ENCODE measurements at places on chromosomes 3 and 15.

- no peak for DNase-seq
Observed at GRCh38 chr3:110470310-110470709, 601.3 kb upstream of the NECTIN3 start.

DNA sequence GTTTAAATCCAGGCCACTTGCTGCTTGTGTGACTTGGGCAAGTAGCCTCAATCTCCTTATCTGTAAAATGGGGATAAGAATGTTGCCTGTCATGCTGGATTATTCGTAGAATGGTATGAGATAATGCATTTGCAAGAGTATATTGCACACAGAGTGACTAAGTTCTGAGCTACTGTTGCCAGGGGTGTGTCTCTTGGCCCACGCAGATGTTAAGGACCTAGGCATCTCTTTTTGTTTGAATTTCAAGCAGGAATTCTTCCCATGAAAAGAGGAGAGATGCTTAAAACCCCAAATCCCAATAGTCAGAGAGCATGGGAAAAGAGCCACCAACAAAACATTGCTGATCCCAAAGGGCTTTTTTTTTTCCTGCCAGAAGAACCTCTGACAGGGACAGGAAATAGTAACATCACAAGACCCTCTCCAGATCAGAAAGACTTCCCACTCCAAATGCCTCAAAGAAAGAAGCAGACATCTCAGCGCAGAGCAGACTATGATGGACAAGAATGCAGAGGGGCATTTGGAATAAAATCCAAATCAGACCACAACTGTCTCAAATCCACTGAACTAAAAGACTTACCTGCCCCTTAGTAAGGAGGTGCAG, 90.5 kb downstream of the MRPL46 start:
- no peak for DNase-seq

DNA sequence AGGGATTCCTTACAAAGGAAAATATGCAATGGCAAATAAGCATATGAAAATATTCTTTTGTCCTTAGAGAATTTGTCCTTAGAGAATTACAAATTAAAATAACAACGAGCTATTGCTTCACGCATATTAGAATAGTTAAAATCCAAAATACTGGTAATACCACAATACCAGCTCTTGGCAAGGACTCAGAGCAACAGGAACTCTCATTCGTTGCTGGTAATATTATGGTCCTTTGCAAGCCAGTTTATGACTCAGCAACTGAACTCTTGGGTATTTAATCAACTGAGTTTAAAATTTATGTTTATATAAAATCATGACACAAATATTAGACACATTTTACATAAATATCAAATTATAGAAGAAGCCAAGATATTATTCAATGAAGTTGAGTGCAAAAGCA, 1730.4 kb downstream of the SI start:
- DNase-seq = no peak

- no peak for DNase-seq
Observed at GRCh38 chr3:57948781-57949242, 59.4 kb upstream of the FLNB start.

GRCh38 chr15:51390966-51391422, 49.5 kb downstream of the GLDN start:
- DNase-seq = no peak

GRCh38 chr15:65804252-65804931, 12.3 kb upstream of the DENND4A start:
- DNase-seq = no peak

DNA sequence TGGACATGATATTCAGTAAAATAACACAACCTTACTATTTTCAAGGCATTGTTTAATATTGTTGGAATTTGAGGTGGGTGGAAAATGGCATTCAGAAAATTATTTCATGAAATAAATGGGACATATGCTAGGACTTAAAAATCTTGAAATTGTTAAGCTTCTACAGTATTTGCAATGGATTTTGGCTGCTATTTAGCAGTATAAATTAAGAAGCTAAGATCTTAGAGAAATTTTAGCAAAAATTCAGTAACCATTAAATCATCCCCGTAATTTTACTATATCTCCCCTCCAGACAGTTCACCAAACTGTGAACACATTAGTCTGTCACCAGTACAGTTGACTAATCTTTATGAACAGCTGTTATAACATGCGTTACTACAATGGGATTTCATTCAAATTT, 8.2 kb downstream of the DIPK2A start:
- DNase-seq = no peak

GRCh38 chr15:60323322-60323721, 74.5 kb downstream of the ANXA2 start:
- DNase-seq = no peak

GRCh38 chr3:43378066-43378935, 92.0 kb downstream of the SNRK start:
- DNase-seq = peak; percentile 50

- no peak for DNase-seq
Observed at GRCh38 chr3:123780656-123781055, 103.5 kb downstream of the MYLK start.

GRCh38 chr15:44711743-44712345, 527 bp downstream of the B2M start:
- DNase-seq = no peak

GRCh38 chr3:159130108-159130507, 328.3 kb downstream of the MFSD1 start:
- DNase-seq = peak; percentile 60

DNA sequence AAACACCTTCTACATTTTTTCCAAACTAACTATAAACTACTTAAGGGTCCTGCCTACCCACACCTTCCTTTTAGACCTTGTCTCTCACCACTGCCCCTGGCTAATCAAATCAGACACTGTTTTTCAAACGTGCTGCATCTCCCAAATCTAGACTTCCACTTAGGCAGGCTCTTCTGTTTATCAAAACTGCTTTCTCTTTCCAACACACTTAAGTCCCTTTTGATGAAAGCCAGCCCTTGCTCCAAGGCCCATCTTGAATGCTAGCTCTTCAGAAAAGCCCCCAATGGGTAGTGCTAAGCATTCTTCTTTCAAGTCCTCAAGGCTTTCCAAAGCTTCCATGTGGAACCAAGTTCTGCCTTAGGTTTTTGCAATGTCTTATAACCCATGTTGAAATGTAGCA, 888.3 kb downstream of the TUSC7 start:
- DNase-seq = no peak

- no peak for DNase-seq
Observed at GRCh38 chr3:37162501-37163245, 11.7 kb downstream of the LRRFIP2 start.

GRCh38 chr3:150739200-150739863, 23.6 kb downstream of the SIAH2 start:
- DNase-seq = no peak

DNA sequence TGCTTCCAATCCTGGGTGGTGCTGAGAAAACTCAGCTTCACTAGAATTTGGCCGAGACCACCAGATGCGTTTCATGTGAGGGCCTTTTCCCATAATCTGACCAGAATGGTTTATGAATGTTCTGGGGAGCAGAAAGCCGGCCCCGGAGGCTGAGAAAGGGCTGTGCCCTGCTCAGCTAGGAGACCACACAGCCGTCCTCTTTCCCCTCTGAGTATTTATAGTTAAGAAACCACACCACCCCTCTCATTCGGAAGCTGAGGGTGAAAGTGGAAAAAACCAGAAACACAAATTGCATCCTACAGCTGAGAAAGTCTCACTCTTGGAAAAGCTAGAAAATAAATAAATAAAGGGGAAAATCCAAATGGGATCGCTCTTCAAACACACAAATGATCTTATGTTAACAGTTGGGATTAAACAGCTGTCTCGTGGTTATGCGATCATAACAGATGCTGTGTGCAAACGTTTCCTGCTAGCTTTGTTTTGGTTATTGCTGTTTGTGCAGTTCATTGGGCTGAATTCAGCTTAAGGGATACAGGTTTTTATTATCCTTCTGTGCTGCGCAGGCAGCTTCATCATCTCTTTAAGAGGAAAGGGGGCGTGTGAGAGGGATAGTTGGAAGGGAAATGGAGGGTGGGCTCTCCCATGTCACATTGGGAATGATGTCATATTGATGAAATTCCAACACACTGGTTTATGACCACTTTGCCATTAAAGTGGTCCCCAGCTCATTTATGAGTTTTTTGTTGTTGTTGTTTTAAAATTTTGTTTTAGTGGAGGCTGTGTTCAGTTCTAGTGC, 1026.2 kb upstream of the NR2F2 start:
- DNase-seq = no peak

DNA sequence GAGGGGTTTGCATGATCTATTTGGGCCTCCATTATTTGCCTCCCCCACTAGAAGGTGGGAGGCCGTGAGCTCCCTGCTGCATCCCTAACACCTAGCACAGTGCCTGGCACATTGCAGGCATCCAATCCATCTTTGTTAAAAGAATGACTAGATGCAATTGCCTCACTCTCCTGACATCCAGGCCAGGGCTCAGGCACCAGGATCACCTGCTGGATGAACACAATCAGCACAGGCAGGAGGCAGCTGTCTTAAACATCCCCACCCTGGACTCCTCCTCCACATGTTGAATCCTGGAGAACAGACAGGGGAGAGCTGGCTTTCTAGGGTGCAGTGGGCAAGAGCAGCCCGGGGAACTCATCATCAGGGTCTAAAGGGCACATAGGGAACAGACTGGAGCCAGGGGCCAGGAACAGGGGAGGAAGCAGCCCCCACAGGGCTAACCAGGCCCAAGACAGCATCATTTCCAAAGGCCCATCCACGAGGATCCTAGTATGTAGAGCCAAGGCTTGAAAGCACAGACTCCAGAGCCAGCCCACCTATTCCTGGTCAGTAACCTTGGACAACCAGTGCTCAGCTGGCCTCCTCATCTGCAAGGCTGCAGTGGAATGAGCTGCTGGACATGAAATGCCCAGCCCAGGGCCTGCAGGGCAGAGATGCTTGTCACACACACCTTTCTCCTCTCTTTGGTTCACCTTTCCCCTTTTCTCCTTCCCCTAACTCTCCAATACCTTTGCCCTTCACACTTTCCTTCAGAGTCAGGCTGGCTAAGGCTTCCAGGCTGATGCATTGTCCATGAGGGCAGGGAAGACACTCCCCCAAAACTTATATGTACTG, 254.4 kb upstream of the TLE3 start:
- no peak for DNase-seq

DNA sequence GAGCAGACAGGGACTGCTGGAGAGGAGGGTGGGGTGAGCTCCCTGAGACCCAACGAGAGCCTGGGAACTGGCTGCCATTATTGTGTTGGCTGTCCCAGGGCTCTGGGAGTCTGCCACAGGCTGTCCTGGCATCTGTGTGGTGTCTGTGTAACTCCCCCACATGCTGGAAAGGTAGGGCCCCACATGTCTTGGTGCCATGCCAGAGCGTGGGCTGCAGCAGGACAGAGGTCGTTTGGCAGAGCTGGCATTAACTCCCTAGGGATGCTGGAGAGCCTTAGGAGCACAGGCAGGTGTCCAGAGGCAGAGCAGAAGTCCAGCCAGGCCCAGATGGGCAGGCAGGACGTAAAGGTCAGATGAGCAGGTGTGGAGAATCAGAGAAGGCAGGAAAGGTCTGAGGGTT, 9.7 kb downstream of the TIMP4 start:
- DNase-seq = no peak

- DNase-seq = peak; percentile 77
Observed at GRCh38 chr3:72274493-72275330, 489.8 kb upstream of the PROK2 start.

GRCh38 chr15:101689901-101690300, 34.4 kb downstream of the TARS3 start:
- DNase-seq = no peak

DNA sequence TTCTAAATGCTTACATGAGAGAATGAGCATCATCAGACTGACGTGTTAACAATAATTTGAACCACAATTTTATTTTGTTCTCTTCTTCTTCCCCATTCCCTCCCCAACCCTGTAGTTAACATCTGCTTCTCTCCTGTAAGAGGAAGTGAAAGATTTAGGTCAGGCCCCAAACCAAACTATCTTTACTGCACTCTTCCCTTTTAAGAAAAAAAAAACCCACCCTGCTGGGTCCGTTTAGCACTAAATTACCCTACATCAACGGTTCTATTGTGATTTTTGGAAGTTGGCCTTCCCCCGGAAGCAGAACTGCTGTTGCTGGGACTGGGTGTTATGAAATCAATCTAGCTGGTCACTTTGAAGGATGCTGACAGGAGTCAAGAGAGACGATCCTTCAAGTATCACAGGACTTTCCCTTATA, 49.4 kb downstream of the NFKBIZ start:
- no peak for DNase-seq

GRCh38 chr15:63414474-63415120, 33.0 kb upstream of the CA12 start:
- no peak for DNase-seq

GRCh38 chr15:90291679-90292356, 26.3 kb downstream of the NGRN start:
- DNase-seq = peak; percentile 53

GRCh38 chr15:62145015-62145735, 19.9 kb downstream of the C2CD4B start:
- no peak for DNase-seq

DNA sequence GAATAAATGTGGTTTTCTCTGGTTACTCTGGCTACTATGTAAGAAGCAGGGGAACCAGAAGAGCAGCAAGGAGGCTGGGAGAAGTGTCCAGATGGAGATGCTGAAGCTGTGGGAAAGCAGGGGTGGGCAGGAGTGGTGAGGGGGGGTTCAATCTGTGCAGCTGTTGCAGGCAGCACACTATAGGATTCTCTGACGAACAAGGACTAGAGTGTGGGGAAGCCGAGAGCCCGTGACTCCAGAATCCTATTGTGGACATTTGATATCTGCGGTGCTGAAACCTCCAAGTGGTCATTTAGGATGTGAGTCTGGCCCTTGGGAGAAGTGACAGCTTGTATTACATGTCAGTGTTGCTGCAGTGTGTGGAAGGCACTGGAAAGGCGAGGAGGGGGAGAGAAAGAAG, 60.5 kb downstream of the GABRB3 start:
- DNase-seq = no peak

DNA sequence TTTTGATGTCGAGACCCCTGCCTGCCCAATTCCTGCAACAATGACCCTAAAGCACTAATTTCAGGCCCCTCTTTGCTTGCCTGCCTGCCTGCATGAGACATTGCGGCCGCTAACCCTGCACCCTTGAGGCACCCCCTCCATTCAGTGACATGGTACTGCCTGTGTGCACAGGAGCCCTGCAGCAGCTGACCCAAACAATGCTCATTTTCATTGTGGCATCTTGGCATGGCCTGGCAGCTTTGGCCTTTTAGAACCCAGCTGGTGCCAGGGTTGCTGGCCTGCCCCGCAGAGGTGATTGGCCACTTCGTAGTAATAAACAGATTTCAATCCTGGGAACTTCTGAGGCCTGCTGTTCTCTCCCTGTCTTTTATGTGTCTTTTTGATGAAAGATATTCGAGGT, 33.8 kb downstream of the SLCO3A1 start:
- DNase-seq = no peak

- no peak for DNase-seq
Observed at GRCh38 chr3:5006755-5007202, 27.5 kb downstream of the BHLHE40 start.

GRCh38 chr3:141933421-141934300, 57.2 kb downstream of the ATP1B3 start:
- DNase-seq = no peak

- no peak for DNase-seq
Observed at GRCh38 chr3:179771797-179772196, 119.0 kb downstream of the USP13 start.

- no peak for DNase-seq
Observed at GRCh38 chr15:100132309-100132708, 209.5 kb downstream of the ADAMTS17 start.
